ENCODE measurements at places on chromosomes 1 and 21. TPM values are rescaled to one million over a fixed set of nuclear protein-coding genes. Genes with fewer than 3 reads are reported as not detected.

The HAO2 gene
- not detected for total RNA-seq

The TOMM40L gene
- 16.0 TPM for total RNA-seq

The PSRC1 gene
- 4.9 TPM for total RNA-seq

The SPRR4 gene
- total RNA-seq = not detected

The GJA9 gene
- not detected for total RNA-seq

The FBXO42 gene
- 20.3 TPM for total RNA-seq

The FAM43B gene
- not detected for total RNA-seq

The POFUT2 gene
- 34.0 TPM for total RNA-seq

The S100A7A gene
- total RNA-seq = not detected

The HSPB7 gene
- not detected for total RNA-seq

The MTF2 gene
- total RNA-seq = 39.8 TPM

The AMY1C gene
- not detected for total RNA-seq

The S100A3 gene
- 0.98 TPM for total RNA-seq

The GPATCH2 gene
- total RNA-seq = 18.9 TPM

The PODN gene
- total RNA-seq = 0.19 TPM

The S100A14 gene
- not detected for total RNA-seq

The HSD3B1 gene
- total RNA-seq = not detected
